Spinal cord (tissue), 10 donors: ENCODE measurements at places on chromosomes 5 and 9. TPM values are rescaled to one million over a fixed set of nuclear protein-coding genes. Genes with fewer than 3 reads are reported as not detected.

Gene GPX8
- 14.4 TPM for polyA plus RNA-seq

Gene IFNK
- polyA plus RNA-seq = not detected

Gene PDLIM4
- polyA plus RNA-seq = 35.1 TPM

Gene ITGA2
- 2.7 TPM for polyA plus RNA-seq

Gene HAND1
- polyA plus RNA-seq = not detected

Gene OTULINL
- 26.5 TPM for polyA plus RNA-seq

Gene SAP30L
- 29.0 TPM for polyA plus RNA-seq

Gene TMEM171
- polyA plus RNA-seq = 0.74 TPM

Gene PPP2R2B
- polyA plus RNA-seq = 211 TPM

Gene FGF10
- polyA plus RNA-seq = 3.0 TPM
